ENCODE measurements at places on chromosomes 4 and X. TPM values are rescaled to one million over a fixed set of nuclear protein-coding genes. Genes with fewer than 3 reads are reported as not detected.

GRCh38 chr4:152678841-152679240 lies 956 bp downstream of the TMEM154 start:
- H3K4me3 ChIP-seq, result no peak overlapping the region
- no peaks in the 10 kb centered on the region for H3K4me1 ChIP-seq
- no peaks in the 10 kb centered on the region for H3K36me3 ChIP-seq
- H3K27me3 ChIP-seq, result no peaks in the 10 kb centered on the region
- H3K27ac ChIP-seq, result no peak overlapping the region

GRCh38 chrX:81890521-81890920 lies 688.6 kb downstream of the SH3BGRL start:
- H3K4me1 ChIP-seq, result no peaks in the 10 kb centered on the region
- H3K36me3 ChIP-seq, result no peaks in the 10 kb centered on the region
- no peak for DNase-seq
- H3K4me3 ChIP-seq, result no peak overlapping the region

GRCh38 chr4:79210636-79211049 lies 115.2 kb downstream of the NAA11 start:
- H3K36me3 ChIP-seq, result no peaks in the 10 kb centered on the region
- no peak overlapping the region for H3K27ac ChIP-seq
- no peaks in the 10 kb centered on the region for H3K4me1 ChIP-seq
- no peak for DNase-seq
- no peak overlapping the region for H3K4me3 ChIP-seq
- H3K27me3 ChIP-seq, result no peaks in the 10 kb centered on the region

- H3K27ac ChIP-seq, result no peak overlapping the region
- no peaks in the 10 kb centered on the region for H3K36me3 ChIP-seq
- no peak overlapping the region for H3K4me3 ChIP-seq
- no peak for DNase-seq
- H3K4me1 ChIP-seq, result no peaks in the 10 kb centered on the region
These were observed 32.7 kb upstream of the TCEANC start for GRCh38 chrX:13620207-13620606.

DNA sequence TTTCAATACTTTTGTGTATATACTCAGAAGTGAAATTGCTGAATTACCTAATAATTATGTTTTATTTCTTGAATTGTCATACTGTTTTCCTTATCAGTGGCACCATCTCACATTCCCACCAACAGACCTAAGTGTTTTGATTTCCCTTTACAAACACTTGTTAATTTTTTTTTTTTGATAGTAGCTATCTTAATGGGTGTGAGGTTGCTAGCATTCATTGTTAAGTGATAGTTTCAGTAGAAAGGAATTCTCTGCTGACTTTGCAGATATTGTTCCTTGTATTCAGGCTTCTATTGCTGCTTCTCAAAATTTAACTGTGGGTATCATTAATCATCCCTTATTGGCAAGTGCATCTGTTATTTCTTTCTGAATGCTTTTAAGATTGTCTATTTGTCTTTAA lies 927.5 kb upstream of the SLIT2 start:
- H3K4me3 ChIP-seq, result no peak overlapping the region
- DNase-seq, result no peak
- H3K36me3 ChIP-seq, result no peaks in the 10 kb centered on the region
- no peak overlapping the region for H3K27ac ChIP-seq
- no peaks in the 10 kb centered on the region for H3K27me3 ChIP-seq

GRCh38 chrX:20829665-20830491 lies 544.3 kb upstream of the CNKSR2 start:
- H3K4me1 ChIP-seq, result no peaks in the 10 kb centered on the region
- H3K4me3 ChIP-seq, result no peak overlapping the region
- H3K36me3 ChIP-seq, result no peaks in the 10 kb centered on the region
- H3K27ac ChIP-seq, result no peak overlapping the region

ARHGEF6 gene
- total RNA-seq, result 37.6 TPM

POU3F4 gene
- 0.09 TPM for total RNA-seq

TNIP3 gene
- 0.48 TPM for total RNA-seq

FGF13 gene
- 13.8 TPM for total RNA-seq

All from aorta (tissue), 5 donors.